ENCODE measurements at places on chromosomes 16 and 17.

DNA sequence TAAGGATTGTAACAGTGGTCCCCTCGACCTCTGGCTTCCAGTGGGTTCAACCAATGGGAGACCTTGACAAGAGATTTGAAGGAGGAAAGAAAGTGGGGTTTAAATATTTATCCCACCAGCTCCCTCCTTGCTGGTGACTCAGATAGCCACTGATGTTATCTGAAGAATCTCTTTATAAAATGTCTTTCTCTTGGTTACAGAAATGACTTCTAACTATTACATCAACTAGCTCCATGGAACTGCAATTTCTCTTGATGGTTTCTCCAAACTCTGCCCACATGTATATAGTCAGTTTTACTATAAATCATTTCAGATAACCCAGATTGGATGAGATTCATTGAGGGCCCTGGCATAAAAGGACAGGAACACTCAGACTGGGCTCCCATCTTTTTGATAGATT lies 920.2 kb upstream of the SOX9 start:
- no peak for DNase-seq

DNA sequence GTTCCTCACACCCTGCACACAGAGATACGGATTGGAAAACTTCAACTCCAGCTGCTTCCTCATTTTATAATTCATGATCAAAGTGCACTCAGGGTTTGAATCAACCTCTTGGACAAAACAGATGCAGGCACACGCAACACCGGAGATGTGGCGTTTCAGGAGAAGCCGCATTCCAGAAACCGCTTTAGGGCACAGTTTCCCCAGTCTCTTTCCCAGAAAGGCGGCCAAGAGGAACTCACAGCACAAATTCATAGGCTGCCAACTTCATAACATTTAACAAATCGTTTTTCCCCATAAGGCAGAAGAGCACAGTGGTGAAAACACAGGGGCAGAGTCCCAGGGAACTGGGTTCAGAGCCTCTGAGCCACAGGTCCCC lies 8.4 kb downstream of the MTHFSD start:
- no peak for DNase-seq

GRCh38 chr17:66379544-66379943 lies 77.1 kb downstream of the PRKCA start:
- DNase-seq: no peak

- DNase-seq: peak; percentile 88
Observed at GRCh38 chr16:2023092-2024031, 3.3 kb upstream of the NHERF2 start.

GRCh38 chr16:3089717-3090592 lies 9.1 kb downstream of the ZSCAN10 start:
- no peak for DNase-seq

- no peak for DNase-seq
Observed at GRCh38 chr16:58462089-58462488, 37.9 kb upstream of the NDRG4 start.

DNA sequence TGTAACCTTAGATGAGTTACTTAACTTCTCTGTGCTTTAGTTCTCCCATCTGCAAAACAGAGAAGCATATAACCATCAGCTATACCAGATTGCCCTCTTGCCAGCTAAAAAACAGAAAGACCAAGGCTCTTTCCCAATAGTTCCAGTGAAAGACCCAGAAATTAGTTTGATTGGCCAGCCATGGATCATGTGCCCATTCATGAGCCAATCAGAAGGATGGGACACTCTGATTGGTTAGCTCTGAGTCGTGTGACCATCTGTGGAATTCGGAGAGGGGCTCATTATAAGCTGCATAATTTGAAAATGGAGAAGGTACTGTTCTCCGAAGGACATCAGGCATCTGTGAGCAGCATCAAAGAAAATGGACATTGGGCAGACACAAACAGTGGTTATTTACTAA lies 155.2 kb downstream of the ABCC12 start:
- no peak for DNase-seq

GRCh38 chr16:76681296-76681695 lies 404.1 kb downstream of the CNTNAP4 start:
- no peak for DNase-seq

DNA sequence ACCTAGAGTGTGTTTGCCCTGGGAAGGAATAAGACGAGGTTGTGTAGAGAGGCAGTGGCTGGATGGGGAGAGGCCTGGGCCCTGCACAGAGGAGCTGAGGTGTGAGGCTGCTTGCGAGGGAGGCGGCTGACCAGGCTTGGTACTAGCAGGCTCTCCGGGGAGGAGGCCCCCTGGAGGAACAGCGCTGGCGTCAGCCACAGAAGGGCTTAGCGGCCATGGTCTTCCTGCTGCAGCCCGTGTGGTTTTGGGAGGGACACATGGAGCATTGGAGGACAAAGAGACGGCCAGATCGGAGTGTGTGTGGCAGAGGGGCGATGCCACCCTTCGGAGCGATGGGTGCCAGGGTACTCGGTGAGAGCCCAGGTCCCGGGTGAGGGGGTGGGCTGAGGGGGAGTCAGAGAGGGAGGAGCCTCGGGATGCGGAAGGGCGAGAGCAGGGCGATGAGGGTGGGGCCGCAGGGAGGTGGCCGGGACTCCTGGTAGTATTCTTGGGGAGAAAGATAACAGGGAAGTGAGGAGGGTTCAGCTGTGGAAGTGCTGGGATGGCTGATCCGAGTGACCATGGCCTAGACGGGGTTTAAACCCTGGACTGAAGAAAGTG lies 8.3 kb downstream of the BANP start:
- DNase-seq: no peak

DNA sequence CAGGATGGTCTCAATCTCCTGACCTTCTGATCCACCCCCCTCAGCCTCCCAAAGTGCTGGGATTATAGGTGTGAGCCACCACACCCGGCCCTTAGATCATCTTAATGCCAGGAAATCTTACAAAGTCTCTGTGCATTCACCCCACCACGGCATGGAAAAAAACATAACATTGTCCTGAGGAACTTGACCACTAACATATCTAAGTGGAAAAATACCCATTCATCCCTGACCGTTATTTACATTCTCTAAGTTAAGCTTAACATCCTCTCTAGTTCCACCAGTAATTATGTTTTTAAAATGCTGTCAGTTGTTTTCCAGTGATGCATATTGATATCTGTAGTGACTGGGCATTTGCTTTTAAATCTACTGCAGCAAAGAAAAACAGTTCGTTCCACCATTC lies 3.4 kb upstream of the HID1 start:
- no peak for DNase-seq

- DNase-seq: no peak
Observed at GRCh38 chr16:22681554-22682291, 132.2 kb upstream of the HS3ST2 start.

GRCh38 chr17:63222655-63223054 lies 223.5 kb downstream of the CYB561 start:
- no peak for DNase-seq

GRCh38 chr17:3512505-3513171 lies 36.8 kb downstream of the ASPA start:
- DNase-seq: no peak

DNA sequence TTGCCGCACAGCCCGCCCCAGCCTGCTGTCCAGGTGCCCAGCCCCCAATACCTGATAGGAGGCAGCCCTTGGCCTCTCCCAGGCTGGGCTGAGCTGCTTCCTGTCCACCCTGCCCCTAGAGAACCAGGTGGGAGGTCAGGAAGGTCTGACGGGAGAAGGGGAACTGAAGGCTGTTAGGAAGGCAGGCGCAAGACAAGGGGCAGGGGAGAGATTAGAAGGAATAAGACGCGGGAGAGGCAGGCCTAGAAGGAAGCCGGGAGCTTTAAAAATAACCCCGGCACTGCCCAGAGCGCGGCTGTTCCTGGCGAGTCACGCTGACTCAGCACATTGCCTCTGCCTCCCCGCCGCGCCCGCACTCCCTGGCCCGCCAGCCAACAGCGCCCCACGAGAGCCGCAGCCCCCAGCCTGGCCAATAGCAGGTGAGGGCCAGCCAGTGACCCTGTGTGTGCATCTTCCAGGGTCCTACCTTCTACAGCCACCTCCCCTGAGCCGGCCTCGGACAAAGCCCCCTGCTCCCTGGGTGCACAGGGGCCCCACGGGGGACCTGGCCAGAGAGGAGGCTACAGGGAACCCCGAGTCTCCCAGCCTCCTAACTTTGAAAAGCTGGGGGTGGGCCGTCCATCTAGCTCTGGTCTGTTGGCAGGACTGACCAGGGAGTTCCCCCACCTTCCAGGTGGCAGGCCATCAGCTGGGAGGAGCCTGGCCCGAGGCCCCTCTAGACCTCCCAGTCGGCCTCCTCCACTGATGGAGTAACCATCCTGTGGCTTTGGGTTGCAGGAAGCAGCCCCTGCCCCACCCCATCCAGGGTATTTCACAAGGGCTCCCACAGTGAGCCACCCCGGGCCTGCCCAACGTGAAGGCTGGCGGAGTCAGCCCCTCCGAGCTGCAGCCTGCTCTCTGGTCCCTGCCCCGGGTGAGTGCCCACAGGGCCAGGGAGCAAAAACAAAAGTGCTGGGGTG lies 4.0 kb downstream of the MAFG start:
- no peak for DNase-seq

DNA sequence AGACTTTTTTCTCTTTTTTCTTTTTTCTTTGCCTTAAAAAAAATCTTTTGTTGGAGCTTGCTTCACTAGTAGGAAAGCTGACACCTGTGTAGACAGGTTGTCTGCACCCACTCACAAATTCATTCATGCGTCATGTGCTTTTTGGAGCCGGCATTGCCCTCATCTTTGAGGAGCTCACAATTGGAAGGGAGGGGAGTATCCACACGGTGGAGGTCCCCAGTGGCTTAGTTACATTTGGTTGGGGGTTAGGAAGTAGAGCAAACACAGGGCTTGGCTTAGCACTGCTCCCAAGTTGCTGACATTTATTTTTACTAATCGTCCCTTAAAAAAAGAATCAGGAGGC lies 18.7 kb upstream of the MEIOB start:
- no peak for DNase-seq

GRCh38 chr17:17732892-17733670 lies 51.8 kb downstream of the RAI1 start:
- no peak for DNase-seq

- no peak for DNase-seq
Observed at GRCh38 chr16:48622456-48623303, 12.7 kb upstream of the N4BP1 start.

GRCh38 chr16:76345163-76345661 lies 68.0 kb downstream of the CNTNAP4 start:
- no peak for DNase-seq

DNA sequence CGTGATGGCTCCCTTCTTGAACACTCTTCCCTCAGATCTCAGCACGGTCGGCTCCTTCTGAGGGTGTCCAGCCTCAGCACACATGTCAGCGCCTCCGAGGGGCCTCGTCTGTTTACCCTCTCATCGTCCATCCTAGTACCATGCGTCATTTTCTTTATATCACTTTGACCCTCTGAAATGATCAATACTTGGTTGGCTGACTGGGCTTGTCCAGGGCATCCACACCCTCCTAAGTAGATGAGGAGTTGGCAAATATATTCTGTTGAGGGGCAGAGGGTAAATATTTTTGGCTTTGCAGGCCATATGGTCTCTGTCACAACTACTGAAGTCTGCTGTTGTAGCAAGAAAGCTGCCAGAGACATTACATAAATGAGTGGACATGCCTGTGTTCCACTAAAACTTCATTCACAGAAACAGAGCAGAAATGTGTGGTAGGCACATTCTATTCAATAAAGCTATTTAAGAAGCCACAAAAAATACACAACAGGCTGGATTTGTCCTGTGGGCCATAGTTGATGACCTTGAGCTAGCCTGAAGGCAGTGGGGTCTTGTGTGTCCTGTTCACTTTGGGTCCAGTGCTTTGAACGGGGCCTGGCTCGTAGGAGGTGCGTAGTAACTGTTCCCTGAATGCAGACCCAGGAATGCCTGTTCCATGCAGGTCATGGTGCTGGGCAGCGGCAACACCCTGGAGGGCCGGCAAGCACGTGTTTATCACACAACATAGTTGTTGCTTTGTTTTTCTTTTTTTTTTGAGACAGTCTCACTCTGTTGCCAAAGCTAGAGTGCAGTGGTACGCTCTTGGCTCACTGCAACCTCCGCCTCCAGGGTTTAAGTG lies 185.8 kb downstream of the SNX29 start:
- no peak for DNase-seq

DNA sequence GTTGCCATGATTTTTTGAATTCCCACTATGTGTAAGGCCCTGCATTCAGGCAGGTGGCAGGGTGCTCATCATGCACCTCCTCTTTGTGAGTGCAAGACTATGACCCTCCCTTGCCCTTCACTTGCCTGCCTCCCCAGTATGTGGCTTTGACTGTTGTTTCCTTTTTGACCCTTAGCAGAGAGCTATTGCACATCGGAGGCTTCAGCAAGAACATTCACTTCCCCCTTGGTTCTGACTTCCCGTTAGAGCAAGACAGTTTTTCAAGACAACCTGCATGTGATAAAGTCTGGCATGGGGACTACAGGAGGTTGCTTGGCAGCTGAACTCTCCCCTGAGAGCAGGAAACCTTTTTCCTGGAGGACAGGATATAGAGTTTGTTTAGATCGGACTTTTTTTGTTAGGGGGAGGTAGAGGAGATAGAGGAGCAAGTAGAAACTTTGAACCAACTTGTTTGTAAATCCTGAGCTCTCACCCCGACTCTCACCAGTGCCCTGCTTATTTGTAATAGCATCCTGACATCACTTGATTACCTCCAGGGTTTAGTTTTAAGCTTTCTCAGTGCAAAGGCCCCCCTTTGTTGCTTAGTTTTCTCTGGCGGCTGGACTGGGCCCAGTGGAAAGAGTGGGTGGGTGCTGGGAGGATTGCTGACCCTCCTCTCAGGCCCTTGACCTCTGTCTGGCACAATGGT lies 34.3 kb downstream of the LIMD2 start:
- no peak for DNase-seq

GRCh38 chr17:79666111-79666510 lies 55.3 kb upstream of the RBFOX3 start:
- DNase-seq: no peak

DNA sequence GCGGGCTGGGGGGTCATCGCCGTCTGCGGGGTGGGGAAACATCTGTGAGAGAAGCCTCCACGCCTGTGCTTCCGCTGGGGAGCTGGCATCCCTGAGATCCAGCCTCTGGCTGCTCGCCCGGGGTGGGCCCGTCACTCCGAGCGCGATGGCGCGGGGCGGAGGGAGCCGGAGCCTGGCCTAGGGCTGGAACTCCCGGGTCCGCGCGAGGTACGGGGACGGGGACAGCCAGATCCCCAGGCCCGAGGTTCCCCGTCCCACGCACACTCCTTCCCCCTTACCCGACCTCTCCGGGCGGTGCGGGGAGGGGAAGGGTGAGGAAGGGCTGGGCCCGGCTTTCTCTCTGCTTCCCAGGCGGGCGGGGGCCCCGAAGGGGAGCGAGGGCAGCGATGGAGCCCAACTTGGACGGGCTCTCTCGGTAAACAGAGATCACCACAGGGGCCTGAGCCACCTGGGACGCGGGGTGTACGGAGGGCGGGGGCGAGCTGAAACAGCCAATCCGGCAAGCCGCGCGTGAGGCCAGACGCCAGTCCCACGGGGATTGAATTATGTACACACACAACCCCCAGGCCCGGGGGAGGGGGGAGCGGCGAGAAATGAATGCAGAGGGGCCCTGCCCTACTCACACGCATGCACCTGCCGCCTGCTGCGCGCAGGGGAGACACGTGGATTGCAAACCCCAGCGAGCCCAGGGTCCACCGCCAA lies at the start of gene SLC16A11:
SLC16A11 (minus strand) TSS at position 596 of the 702 bp plus-strand sequence; CDS start at position 17, 579 bp downstream.
- no peak for DNase-seq

Data from stimulated activated CD8-positive, alpha-beta memory T cell treated with anti-CD3 and anti-CD28 coated beads, Interleukin-15, amount 100 ng/mL, for 48 hours (primary cell).